ENCODE measurements at places on chromosomes 3 and 15.
A peak's percentile ranks its signal among the peaks of the same experiment; 100 is the strongest.

DNA sequence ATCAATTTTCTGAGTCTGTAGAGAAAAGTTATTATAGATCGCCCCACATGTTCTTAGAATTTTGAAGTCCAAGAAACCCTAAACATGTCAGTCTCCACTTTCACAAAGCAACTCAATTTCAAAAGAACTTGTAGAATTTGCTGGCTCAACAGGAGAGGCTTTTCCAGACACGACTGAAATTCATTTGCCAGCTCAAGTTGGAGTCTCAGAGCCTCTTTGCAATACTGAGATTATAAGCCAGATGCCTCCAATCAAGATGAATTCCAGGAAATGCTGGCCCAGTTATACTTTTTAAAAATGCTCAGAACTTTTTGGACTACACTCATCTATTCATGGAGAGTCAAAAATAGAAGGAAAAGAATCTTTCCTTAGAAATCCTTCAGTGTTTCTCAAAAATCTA, 56.9 kb upstream of the NLGN1 start:
- no peak for ATAC-seq

GRCh38 chr3:130841357-130841756, 52.5 kb upstream of the ATP2C1 start:
- no peak for ATAC-seq

- peak; percentile 92 for ATAC-seq
Observed at GRCh38 chr3:112086076-112086854, at the start of gene C3orf52. C3orf52 (plus strand) TSS chr3:112086389; CDS start chr3:112086408, 19 bp downstream.

DNA sequence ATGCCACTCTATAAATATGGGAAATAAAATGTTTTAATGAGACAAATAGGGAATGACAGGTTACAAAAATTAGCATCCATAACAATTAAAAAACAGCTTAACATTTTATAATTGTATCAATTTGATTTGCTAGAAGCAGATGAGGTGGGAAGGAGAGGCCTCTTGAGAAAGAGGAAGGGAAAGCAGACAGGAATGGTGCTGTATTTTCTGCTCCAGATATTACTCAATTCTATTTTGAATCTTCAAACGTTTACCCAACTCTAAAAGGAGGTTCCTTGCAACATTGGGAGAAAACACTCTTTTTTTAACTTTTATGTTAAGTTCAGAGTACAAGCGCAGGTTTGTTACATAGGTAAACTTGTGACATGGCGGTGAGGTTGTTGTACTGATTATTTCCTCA, 44.9 kb upstream of the ALDH1A3 start:
- ATAC-seq, result no peak

- no peak for ATAC-seq
Observed at GRCh38 chr3:14283813-14284438, 105.3 kb downstream of the LSM3 start.

DNA sequence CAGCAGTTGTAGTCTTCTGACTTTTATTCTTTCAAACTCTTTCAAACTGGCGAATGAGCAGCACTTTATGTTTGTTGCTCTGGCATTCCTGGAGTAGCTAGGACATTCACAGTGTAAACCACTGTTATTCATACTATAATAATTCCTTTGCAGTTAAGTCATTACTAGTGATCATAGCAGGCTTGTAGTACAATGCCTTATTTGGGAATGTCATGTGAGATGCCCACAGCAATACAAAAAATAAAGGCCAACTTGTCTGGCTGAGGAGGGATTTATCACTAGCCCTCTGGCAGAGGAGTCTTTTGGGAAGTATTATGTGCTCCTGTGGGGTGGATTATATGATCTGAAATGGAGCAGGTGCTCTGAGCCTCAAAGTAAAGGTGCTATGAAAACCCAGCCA, 197.2 kb downstream of the VGLL3 start:
- ATAC-seq, result no peak

GRCh38 chr3:61741551-61741950, 180.2 kb downstream of the PTPRG start:
- ATAC-seq, result no peak

- no peak for ATAC-seq
Observed at GRCh38 chr3:196974661-196975060, 6.0 kb upstream of the PIGZ start.

- no peak for ATAC-seq
Observed at GRCh38 chr3:37741644-37742043, 120.0 kb upstream of the CTDSPL start.

DNA sequence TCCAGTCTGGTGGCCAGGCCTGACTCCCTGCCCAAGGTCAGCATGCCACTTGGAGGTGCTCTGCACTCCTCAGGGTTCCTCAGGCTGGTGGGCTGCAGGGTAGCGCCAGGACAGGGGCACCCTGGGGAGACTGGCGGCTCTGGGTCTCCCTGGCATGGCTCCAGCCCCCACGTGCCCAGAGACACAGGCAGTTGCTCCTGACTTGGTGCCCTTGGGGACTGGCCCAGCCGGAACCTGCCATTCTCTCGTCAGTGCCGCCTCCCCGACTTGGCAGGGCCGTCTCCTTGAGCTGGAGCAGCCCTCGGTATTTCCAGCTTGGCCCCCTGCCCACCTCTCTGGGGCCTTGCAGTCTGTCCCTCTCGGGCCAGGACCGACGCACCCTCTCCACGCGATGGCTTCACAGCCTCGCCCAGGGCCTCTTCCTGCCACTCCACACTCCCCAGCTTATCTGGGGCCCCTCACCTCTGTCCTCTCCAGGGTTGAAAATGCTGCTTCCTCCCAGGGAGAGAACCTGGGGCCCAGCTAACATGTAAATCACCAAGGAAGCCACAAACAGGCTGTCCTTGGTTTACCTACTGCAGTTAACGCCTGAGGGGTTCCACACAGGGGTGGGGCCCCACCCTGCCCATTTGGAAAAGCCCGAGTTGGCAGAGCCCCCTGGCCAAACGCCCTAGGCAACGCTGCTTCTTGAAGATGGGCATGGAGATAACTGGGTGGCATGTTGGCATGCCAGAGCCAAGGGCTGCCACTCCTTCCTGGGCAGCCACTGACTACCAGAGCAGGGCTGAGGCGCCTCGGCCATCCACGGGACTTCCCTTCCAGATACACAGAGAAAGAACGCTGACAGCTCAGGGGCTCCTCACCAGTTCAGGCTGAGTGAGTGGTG, 61.4 kb downstream of the SMAD6 start:
- no peak for ATAC-seq

DNA sequence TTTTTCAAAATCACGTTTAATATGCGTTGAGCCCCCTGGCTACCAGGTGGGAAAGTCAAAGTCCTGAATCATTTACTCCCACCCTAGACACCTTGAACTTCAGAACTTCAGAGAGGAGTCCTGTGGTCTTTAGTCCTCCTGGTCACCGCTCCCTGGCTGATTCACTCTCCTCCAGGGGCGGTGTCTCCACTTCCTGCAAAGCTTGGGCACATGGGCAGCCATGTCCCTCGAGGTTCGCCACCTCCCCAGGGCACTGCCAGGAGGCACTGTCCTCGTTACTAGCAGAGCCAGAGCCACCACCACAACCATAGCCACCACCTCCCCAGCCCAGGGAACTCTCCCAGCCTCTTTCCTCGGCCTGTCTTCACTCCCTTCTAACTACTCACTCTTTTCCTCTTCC, 31.0 kb downstream of the LOXL1 start:
- no peak for ATAC-seq

DNA sequence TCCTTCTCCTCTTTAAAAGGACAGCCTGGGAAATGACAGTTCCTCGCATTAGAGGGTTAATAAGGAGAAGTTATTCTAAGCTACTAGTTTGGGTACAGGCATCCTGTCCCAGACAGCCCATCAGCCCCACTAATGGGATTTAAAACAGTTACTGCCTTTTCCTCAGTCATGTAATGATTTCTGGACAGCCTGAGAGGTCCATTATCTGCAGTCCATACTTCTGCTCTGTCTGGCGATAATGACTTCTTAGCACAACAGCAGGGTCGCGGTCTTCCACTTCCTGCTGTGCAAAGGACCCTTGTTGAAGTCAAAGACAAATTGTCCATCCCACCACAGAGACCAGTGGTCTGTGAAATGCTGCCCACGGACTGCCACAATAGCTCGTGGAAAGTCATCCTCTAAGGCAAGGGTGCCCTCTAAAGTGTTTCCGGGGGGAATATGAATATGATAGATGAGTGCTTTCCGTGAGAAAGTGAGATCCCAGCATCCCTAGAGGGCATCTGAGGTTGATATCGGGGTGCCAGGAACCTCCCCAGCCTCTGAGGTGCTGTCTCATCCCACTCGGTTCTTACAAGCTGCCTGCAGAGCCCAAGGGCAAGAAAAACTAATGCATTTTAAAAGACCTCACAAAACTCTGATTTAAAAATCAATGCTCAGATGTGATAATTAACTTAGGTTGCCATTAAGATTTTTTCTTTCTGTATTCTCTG, 100.7 kb downstream of the SHOX2 start:
- no peak for ATAC-seq

GRCh38 chr15:92820236-92821021, 79.7 kb upstream of the CHD2 start:
- ATAC-seq, result peak; percentile 90

DNA sequence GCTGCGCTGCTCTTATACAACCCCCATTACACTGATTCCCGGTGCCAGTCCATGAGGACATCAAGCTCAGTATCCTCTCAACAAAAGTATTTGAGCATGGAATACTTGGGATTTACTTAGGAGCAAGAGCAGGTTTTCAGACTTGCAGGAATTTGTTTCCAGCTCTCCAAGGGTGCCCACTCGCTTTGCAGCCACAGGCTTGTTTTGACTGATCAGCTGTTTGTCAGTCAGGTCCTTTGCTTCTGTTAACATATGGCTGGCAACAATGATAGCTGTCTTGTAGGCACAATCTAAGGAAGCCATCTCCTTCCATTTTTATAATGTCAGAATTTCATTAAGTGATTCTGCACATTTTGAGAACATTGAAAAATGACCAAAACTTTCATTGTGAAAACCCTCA, 38.2 kb upstream of the MCF2L2 start:
- no peak for ATAC-seq

DNA sequence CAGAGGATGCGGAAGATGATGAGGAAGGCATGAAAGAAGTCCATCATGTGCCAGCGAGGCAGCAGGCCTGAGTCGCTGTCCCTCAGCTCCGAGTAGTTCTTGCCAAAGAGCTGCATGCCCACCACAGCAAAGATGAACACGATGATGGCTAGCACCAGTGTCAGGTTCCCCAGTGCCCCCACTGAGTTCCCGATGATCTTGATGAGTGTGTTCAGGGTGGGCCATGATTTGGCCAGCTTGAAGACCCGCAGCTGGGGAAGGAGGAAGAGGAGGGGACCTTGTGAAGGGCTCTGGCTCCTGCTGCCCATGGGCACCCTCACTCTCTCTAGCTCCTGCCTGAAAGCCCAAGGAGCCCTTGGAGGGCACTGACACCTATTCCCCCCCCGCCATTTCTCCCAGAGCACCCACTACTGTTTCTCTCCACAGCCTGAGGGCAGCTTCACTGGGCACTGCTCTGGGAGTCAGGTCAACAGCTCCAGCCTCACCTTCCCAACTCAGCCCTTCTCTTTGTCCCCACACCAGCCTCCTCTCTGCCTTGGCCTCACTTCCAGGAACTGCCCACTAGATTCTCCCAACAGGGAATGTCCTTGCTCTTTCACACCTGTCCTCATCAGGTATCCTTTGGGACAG, 63.6 kb downstream of the SCN5A start:
- ATAC-seq, result no peak

DNA sequence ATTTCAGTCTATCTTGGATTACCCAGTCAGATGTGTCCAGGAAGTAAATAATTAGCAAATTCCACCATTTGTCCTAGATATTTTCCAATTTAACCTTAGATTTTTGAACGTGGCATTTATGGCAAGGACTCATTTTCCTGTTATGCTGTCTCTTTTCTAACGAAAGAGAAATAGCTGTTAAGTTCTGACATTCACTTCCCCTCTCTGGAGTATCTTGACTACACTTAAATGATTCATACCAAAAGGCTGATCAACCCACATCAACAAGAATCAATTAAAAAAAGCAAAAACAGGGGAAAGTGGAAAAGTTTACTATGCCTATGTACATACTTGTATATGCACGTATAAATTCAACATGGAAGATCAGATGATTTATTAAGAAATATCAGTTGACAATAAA, 149.9 kb downstream of the FRMD5 start:
- no peak for ATAC-seq

GRCh38 chr3:73385568-73385967, 239.2 kb downstream of the PDZRN3 start:
- ATAC-seq, result no peak
